Naive thymus-derived CD4-positive, alpha-beta T cell (primary cell): ENCODE measurements at places on chromosomes 16 and 17. TPM values are rescaled to one million over a fixed set of nuclear protein-coding genes. Genes with fewer than 3 reads are reported as not detected.

- no peak for DNase-seq
Observed at GRCh38 chr16:54934481-54935265, 4.0 kb downstream of the IRX5 start.

DNA sequence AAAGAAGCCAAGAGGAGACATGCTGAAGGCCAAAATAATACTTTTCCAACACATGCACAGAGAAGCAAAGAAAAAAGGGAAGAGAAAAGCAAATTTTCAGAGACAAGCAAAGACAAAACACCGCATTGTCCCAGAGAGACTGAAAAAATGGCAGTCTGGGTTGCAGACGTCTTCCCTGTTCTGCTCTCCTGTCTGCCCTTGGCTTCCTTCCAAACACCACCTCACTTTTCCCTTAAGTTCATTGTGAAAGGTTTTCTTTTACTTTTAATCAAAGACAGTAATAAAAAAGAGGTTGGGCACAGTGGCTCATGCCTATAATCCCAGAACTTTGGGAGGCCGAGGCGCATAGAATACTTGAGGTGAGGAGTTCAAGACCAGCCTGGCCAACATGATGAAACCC lies 21.2 kb upstream of the VAT1L start:
- no peak for DNase-seq

TBC1D3C gene
- total RNA-seq = not detected in 2 replicates

DNA sequence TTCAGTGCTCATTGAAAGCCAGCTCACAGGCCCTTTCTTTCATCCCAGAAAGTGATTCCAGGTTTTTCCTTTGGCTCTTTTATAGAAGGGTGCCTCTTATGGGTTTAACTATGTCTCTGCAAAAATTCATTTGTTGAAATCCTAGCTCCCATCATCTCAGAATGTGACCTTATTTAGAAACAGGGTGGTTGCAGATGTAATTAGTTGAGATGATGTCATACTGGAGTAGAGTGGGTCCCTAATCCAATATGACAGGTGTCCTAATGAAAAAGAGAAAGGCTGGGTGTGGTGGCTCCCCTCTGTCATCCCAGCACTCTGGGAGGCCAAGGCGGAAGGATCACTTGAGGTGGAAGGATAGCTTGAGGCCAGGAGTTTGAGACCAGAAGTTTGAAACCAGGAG lies 64.2 kb upstream of the FAM20A start:
- DNase-seq = no peak

GRCh38 chr16:76265434-76266045 lies 11.7 kb upstream of the CNTNAP4 start:
- no peak for DNase-seq

DNA sequence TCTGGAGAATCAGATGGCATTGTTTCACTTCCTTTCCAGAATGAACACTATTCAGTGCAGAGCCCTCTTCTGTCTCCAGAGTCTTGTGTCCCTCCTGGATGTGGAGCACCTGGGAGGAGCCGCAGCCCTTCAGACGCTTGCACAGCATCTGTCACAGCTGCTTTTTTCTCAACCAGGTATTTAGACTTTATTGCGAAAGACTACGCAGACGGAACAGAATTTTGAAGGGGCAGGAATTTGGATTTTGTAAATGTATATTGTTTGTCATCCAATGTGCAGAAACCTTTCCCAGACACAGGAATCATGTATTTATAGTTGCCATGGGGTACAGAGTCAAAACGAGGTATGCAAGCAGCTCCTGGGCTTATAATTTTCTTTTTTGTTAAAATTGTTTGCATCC lies 20.4 kb downstream of the HEATR3 start:
- DNase-seq = no peak
